ENCODE measurements at places on chromosomes 6 and 20.
A peak's percentile ranks its signal among the peaks of the same experiment; 100 is the strongest.

DNA sequence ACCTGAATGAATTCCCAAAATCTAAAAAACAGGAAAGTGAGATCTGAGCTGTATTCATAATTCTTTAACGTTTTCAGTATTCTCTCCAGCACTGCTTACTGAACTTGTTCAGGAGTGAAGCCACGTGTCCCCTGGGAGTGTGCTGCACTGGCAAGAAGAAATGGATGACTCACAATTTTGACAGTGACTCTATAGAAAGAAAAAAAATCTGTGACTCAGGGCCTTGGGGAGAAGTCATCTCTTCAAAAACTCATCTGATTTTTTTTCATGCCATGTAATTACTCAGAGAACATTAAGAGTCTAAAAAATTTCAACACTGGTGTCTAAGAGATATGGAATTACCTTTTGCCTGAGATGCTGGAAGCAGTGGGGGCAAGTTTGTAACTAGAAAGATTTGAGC is 39.7 kb downstream of the ANKEF1 start:
- DNase-seq = no peak

- no peak for DNase-seq
These were observed 51.4 kb downstream of the TMEM242 start for GRCh38 chr6:157271911-157272310.

DNA sequence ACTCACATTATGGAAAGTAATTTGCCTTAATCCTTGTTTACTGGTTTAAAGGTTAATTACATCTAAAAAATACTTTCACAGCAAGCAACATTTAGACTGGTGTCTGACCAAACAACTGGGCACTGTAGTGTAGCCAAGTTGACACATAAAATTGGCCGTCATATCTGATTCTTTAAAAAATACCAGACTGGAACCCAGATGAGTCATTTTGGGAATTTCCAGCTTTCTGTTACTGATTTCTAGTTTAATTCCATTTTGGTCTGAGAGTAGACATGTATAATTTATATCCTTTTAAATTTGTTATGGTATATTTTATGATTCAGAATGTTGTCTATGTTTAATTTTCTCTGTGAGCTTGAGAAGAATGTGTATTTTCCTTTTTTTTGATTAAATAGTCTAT is 44.1 kb downstream of the SCP2D1 start:
- DNase-seq = no peak

- DNase-seq = peak; percentile 72
These were observed 7.9 kb downstream of the CALHM4 start for GRCh38 chr6:116561377-116562018.

- DNase-seq = no peak
These were observed 25.2 kb upstream of the MC3R start for GRCh38 chr20:56223352-56223751.

DNA sequence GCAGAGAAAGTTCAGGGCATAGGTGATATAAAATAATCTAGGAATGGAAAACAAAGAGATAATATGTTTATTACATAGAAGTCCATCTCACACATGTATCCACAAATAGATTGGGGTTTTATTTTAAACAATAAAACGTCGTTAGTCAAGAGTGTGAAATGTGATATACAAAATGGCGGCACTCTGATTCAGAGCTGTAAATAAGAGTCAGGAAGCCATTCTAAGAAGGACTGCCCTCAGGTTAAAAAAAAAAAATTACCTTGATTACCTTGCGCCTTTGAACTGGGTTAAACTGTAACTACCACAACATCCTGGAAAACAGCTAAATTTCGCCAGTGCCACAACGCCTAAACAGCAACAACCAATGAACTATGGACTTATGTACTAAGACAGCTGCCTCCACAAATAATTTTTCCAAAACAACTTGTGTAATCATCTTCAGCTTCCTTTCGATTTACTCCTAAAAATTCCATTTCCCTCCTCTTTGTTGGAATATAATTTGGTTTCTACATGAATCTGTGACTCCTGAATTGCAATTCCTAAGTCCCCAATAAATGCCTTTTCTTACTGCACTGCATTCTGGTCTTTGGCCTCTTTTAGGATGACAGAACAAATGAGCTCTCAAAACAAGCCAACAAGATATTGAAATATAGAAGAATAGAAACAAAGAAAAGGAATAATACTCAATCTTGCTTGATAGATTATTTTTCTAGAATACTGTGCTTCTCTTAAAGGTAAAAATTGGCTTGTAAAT is 1019.5 kb upstream of the MAP3K7 start:
- no peak for DNase-seq

GRCh38 chr6:133165235-133165634 is 75.9 kb upstream of the EYA4 start:
- DNase-seq = no peak

DNA sequence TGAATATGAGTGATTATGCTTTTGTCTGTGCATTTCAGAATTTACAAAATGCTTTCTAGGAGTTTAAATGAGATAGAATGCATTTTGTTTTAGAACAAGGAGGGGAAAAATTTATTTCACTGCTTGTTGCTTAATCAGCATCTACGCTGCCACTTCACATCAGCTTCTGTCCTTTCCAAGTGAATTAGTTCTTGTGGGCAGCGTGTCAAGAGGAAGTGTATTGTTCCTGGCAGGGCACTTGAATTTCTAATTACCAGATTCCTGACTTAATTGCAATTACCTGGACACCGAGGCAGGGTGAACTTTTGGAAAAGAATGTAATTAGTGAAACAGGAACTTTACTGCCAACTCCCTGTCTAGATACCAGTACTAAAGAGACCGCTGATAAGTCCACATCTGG is 263.5 kb downstream of the TMEM242 start:
- DNase-seq = no peak

DNA sequence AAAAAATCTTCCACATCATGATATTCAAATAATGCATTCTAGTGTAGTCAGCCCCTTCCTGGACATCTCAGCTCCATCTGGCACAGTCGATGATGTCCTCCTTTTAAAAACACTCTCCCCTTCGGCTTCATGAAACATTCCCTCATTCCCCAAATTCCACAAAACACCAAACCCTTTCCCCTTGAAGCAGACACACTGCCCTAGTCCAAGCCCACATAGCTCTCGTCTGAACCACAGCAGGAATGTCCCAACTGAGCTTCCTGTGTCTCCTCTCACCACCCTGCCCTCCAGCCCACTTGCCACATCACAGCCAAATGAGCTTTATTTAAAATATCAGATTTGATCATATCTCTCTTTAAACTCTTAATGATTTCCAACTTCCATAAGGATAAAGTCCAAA is 106.4 kb upstream of the CARMIL1 start:
- DNase-seq = peak; percentile 52

DNA sequence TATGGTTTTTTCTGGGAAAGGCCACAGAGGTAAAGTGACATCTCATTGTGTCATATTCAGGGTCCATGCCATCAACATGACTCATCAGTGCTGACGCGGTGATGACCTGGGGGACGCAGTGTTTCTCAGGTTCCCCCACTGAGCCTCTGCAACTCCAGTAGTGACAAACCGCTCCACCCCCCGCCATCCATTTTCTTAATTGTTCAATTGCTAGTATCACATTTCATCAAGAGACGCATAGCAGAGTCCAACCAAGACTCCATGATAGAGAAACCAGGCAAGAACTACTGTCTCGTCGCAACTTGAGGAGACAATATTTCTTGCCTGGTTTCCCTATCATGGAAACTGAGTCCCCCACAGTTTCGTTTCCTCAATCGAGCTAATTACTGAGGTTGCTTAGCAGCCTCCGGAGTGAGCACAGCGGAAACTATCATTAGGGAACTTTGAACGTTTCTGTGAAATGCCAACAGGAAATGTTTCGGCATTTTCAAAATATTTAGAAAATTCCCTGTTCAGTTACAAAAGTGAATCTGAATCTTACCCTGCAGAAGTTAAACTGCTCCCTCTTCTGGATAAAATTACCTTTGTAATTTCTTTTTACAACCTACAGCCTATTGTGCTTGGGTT is 12.2 kb upstream of the SERPINB1 start:
- peak; percentile 73 for DNase-seq

DNA sequence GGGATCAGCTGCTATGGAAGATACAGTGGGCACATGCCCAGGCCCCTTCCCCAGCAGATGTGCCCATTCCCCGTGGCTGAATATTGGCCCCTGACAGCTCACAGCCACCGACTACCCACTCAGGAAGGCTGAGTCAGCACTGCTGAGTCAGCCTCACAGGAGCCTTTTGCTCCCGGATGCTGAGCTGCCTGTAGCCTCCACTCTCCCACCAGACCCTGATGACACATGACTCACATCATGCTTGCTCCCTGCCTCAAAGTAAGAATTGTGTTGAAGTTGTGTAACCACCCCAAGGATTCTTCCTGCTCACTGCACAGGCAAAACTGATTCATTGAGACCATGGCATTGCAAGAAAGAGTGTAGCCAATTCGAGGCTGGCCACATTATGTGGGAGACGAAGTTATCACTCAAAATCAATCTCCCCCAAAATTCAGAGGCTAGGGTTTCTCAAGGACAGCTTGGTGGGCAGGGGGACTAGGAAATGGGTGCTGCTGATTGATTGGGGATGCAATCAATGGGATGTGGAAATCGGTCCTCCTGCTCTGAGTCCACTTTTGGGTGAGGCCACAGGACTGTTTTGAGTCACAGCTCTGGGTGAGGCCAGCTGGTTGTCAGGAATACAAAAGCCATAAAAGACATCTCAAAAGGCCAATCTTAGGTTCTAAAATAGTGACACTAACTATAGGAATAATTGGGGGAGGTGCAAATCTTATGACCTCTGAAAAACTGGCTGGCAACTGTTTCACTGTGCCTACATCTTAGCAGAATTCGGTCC is 556.6 kb upstream of the CDH4 start:
- DNase-seq = peak; percentile 49

DNA sequence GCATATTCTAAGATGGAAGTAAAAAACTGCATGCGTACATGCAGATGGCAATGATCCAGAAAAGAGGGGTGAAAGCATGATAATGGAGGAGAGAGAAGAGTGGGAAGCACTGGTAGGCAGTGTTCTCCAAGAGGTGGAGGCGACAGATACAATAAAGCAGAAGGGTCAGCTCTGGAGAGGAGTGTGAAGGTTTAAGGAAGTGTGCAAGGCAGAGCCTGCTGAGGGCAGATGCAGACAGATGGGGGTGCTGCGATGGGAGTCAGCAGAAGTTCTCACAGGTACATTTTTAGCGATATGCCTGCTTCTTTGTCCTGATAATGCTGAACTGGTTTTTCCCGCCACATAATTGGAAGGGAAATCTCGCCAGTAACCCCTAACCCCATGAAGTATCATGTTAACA is 81.1 kb upstream of the C6orf118 start:
- no peak for DNase-seq

- DNase-seq = no peak
These were observed 29.4 kb downstream of the LAMA5 start for GRCh38 chr20:62337558-62338293.

- DNase-seq = no peak
These were observed 29.4 kb upstream of the ASF1A start for GRCh38 chr6:118864341-118865099.

- DNase-seq = no peak
These were observed 37.6 kb downstream of the ANKS1A start for GRCh38 chr6:34926655-34927054.

- no peak for DNase-seq
These were observed 427.1 kb downstream of the CD83 start for GRCh38 chr6:14544666-14545065.

DNA sequence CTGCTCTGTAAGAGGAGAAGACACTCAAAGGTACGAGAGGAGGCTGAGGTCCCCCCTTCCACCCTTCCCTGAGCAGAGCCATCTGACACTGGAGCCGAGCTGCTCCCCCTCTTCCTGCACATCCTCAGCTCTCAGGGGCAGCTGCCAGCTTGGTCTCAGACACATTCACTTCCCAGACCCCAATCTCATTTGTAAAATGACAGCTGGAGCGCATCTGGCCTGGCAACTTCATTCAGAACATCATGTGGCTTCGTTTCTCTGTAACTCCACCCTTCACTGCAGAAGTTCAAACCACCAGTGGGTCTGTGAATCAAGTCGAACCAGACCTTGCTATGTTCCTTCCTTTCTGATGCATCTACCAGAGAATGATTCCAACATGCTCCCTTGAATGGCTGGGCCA is 145.6 kb upstream of the CDH4 start:
- DNase-seq = no peak

- DNase-seq = peak; percentile 27
These were observed 63.0 kb upstream of the NCOA3 start for GRCh38 chr20:47438464-47439381.

GRCh38 chr6:133245007-133245406 is 3.9 kb downstream of the EYA4 start:
- DNase-seq = no peak

DNA sequence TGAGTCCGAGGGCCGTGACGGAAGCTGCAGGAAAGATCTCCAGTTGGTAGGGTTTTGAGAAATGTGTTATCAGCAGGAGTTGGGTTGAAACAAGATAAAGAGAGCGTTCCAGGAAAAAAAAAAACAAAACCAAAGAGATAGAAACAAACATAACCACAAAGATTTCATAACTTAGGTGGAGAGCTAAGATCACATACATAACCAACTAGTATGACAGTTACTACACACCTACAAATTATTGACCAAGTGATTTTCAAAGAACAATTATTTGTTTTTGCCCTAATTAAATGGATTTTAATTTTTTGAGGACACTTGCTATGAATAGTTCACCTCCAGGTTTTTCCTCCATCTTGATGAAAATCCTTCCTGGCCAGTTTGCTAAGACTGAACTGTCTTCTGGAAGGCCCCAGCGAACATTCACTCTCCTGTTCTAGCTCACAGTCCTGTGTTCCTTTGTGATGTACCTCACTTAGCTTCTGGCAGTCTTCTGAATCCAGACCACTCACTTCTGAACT is 69.4 kb downstream of the SNX9 start:
- peak; percentile 44 for DNase-seq

GRCh38 chr6:104952911-104953399 is 4.0 kb upstream of the LIN28B start:
- DNase-seq = peak; percentile 96

DNA sequence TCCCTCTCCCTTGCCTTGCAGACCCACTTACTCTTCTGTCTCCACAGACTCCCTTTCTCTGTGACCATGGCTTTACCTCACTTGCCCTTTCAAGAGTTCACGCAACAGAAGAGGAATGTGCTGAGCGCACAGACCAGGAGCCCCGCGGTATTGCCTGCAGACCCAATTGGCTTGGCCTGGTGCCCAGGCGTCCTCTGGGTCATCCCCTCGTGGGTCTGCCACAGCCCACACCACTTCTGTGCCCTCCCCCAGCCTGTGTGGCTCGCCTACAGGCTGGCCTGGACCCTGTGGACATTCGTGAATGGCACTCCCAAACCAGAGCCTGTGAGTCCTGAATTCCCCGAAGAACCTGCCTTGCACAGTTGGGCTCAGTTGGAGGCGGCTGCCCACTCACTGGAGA is 15.3 kb upstream of the NINL start:
- peak; percentile 4 for DNase-seq

- no peak for DNase-seq
These were observed 33.9 kb upstream of the TBC1D20 start for GRCh38 chr20:496126-496696.

All from ELF-1 (cell line).